ENCODE measurements at places on chromosomes 4 and X.

GRCh38 chr4:7829652-7830580 is 109.7 kb downstream of the AFAP1 start:
- H3K4me3 ChIP-seq: no peak overlapping the region
- H3K27me3 ChIP-seq: no peaks in the 10 kb centered on the region
- DNase-seq: no peak
- no peak overlapping the region for H3K27ac ChIP-seq
- no peaks in the 10 kb centered on the region for H3K36me3 ChIP-seq

- H3K36me3 ChIP-seq: no peaks in the 10 kb centered on the region
- no peak for DNase-seq
- H3K27ac ChIP-seq: no peak overlapping the region
- no peak overlapping the region for H3K4me3 ChIP-seq
These were observed 5.1 kb upstream of the CXCL9 start for GRCh38 chr4:76012388-76012801.

GRCh38 chrX:99495453-99495852 is 914.6 kb downstream of the PCDH19 start:
- no peak overlapping the region for H3K27ac ChIP-seq
- no peaks in the 10 kb centered on the region for H3K27me3 ChIP-seq
- no peak overlapping the region for H3K4me3 ChIP-seq

GRCh38 chr4:72994670-72995069 is 74.8 kb downstream of the COX18 start:
- no peaks in the 10 kb centered on the region for H3K27me3 ChIP-seq
- H3K27ac ChIP-seq: no peak overlapping the region
- DNase-seq: peak; percentile 15
- no peaks in the 10 kb centered on the region for H3K4me1 ChIP-seq
- no peak overlapping the region for H3K4me3 ChIP-seq

- H3K4me3 ChIP-seq: no peak overlapping the region
- no peak for DNase-seq
These were observed 336.9 kb downstream of the ZNF674 start for GRCh38 chrX:46208225-46208854.

DNA sequence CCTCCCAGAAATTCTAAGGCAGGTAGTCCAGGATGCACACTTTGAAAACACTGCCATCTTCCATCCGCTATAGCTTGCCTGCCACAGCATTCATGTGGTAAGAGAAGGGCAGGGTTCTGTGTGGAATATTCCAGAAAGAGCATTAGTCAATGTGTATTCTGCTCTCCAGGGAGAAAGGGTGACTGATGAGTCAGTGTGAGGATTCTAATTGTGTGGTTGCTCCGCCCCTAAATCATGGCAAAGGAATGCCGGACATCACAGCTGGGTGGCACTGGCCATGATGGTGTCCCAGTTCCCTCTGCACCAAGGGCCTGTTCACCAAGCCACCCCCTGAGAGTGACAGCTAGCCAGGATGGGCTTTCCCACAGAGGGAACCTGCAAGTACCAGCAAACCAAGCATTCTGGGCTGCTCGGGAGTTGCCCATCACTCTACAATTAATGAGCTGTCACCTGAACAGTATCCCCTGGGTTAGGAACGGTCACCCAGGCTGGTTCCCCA is 9.5 kb downstream of the IDS start:
- H3K4me3 ChIP-seq: no peak overlapping the region
- H3K36me3 ChIP-seq: no peaks in the 10 kb centered on the region
- H3K27ac ChIP-seq: no peak overlapping the region

DNA sequence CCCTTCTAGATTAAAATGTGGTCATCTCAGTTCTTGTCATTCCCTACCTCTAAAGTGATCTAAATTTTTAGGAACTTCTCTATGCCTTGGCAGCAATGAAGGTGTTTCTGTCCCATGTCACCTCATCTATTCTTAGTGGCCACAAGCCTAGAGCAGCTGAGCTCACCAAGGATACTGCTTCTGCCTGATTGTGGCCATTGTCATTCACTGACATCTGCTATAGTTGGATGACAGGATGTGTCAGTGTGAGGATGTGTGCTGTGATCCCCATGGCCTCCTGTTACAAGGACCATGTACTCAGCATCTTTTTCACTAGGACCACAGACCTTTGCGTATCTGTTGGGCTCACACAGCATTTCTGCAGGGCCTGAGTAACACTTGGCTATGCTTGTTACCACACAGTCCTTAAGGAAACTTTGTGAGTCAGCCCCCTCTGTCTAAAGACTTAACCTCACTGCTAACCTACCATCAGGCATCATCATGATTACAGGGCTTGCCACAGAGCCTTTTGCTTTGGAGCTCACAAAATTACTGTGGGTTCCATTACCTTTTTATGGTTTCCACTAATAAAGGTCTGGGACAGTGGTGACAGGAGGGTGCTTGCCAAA is 421.0 kb downstream of the ADAM29 start:
- no peaks in the 10 kb centered on the region for H3K4me1 ChIP-seq
- H3K36me3 ChIP-seq: no peaks in the 10 kb centered on the region
- no peak for DNase-seq
- no peak overlapping the region for H3K27ac ChIP-seq

- H3K4me1 ChIP-seq: no peaks in the 10 kb centered on the region
- no peak for DNase-seq
- no peak overlapping the region for H3K27ac ChIP-seq
- no peaks in the 10 kb centered on the region for H3K27me3 ChIP-seq
These were observed 43.9 kb downstream of the CLNK start for GRCh38 chr4:10640561-10641201.

All from mesendoderm (in vitro differentiated cells).